Activated CD4-positive, alpha-beta T cell treated with anti-CD3 and anti-CD28 coated beads, Interleukin-2, amount 10 ng/mL, durations not matched to agents 7 days and 5 days (primary cell): ENCODE measurements at places on chromosomes 12 and 14. TPM values are rescaled to one million over a fixed set of nuclear protein-coding genes. Genes with fewer than 3 reads are reported as not detected.

GLT1D1 gene
- total RNA-seq, result not detected

ZDHHC22 gene
- not detected for total RNA-seq

CCDC175 gene
- not detected for total RNA-seq

CLEC2A gene
- not detected for total RNA-seq

TBX5 gene
- not detected for total RNA-seq

NANOG gene
- not detected for total RNA-seq

TAS2R9 gene
- not detected for total RNA-seq

LRFN5 gene
- total RNA-seq, result not detected

MAX gene
- total RNA-seq, result 158 TPM

ASB2 gene
- total RNA-seq, result 21.1 TPM

- no peaks in the 10 kb centered on the region for H3K4me1 ChIP-seq
- H3K36me3 ChIP-seq, result no peaks in the 10 kb centered on the region
- DNase-seq, result no peak
- peaks cover 32% of the 10 kb centered on the region for H3K27me3 ChIP-seq
Measured at GRCh38 chr12:54459355-54459754, 14.0 kb downstream of the GTSF1 start.

DNA sequence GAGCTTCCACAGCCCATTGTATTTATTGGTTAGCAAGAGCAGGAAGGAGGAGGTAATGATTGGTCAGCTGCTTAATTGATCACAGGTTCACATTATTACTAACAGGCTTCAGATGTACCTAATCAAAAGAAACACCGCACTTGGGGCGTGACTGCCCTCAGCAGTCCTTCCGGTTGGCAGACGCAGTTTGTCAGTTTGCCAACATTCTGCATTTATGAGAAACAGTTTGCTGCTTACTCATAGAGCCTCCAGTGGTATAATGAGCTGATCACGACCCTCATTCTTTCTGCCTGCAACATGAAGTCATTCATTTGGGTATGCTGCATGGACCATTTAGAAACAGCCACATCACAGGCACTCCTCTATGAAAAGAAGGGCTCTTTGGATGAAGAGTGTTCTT lies 42.5 kb upstream of the PPM1H start:
- H3K36me3 ChIP-seq, result no peaks in the 10 kb centered on the region
- H3K27me3 ChIP-seq, result no peaks in the 10 kb centered on the region
- DNase-seq, result no peak
- H3K27ac ChIP-seq, result no peak overlapping the region
- no peaks in the 10 kb centered on the region for H3K4me1 ChIP-seq

DNA sequence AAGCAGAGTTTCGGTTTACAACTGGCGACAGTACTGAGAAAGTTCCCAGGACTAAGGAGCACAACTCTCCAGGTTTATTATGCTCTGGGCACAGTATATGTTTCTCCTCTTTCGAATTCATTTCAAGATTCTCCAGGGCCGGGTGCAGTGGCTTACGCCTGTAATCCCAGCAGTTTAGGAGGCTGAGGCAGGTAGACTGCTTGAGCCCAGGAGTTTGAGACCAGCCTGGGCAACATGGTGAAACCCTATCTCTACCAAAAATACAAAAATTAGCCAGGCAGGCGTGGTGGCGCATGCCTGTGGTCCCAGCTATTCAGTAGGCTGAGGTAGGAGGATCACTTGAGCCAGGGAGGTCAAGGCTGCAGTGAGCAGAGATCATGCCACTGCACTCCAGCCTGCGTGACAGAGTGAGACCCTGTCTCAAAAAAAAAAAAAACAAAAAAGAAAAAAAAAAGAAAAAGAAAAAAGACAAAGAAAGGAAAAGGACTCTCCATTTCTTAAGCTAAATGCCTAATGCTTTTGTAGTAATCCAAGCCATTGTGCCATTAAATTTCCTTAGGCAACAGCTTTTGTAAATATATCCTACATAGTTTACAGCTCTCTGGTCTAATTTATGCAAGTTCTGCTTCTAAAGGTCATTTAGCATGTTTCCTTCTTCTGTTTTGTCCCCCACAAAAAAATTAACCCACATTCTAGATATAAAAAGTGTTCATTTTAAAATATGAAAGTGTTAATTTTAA lies 34.8 kb downstream of the ATL1 start:
- no peaks in the 10 kb centered on the region for H3K27me3 ChIP-seq
- H3K27ac ChIP-seq, result no peak overlapping the region
- DNase-seq, result no peak

DNA sequence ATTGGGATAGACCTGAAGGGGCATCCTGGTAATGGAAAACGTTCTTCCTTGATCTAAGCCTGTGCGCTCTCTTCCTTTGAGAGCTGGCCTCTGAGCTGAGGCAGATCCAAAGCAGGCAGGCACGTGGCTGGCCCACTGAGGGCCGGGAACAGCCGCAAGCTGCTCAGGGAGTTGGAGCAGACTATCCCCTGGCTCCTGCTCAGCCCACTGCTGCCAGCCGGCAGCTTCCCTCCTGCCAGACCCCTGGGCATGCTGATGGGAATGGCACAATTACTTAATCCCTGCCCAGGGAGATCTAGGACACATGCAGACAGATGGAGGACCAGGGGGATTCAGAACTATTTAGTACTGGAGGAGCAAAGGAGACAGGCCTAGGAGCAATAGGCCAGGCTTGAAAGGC lies 14.4 kb downstream of the NEUROD4 start:
- peaks cover 2% of the 10 kb centered on the region for H3K36me3 ChIP-seq
- H3K4me1 ChIP-seq, result peaks cover 27% of the 10 kb centered on the region
- H3K27ac ChIP-seq, result no peak overlapping the region

DNA sequence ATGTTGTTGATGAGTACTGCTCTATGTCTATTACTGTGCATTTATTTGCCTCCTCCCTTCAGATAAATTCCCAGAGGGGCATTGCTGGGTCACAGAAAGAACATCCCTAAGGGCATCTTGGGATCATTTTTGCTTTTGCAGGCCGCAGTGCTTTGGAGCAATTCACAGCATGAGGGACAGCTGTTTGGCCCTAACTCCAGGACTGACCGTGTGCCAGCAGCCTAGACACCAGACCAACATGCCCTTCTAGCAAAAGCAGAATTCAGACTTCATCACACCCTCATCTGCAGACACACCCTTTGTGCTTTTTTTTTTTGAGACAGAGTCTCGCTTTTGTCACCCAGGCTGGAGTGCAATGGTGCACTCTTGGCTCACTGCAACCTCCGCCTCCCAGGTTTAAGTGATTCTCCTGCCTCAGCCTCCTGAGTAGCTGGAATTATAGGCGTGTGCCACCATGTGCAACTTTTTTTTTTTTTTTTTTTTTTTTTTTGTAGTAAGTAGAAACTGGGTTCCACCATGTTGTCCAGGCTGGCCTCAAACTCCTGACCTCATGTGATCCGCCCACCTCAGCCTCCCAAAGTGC lies 31.0 kb downstream of the RNF34 start:
- no peaks in the 10 kb centered on the region for H3K27me3 ChIP-seq
- no peak for DNase-seq
- H3K27ac ChIP-seq, result peak overlapping the region; percentile 19
- no peak overlapping the region for H3K4me3 ChIP-seq
- peaks cover 78% of the 10 kb centered on the region for H3K36me3 ChIP-seq
- peaks cover 2% of the 10 kb centered on the region for H3K4me1 ChIP-seq

GRCh38 chr12:49138587-49138986 lies 7.4 kb upstream of the TUBA1B start:
- H3K4me3 ChIP-seq, result no peak overlapping the region
- no peaks in the 10 kb centered on the region for H3K27me3 ChIP-seq
- DNase-seq, result no peak

GRCh38 chr12:130013771-130014484 lies 110.1 kb upstream of the TMEM132D start:
- H3K4me3 ChIP-seq, result no peak overlapping the region
- H3K36me3 ChIP-seq, result no peaks in the 10 kb centered on the region
- peak; percentile 47 for DNase-seq
- H3K27ac ChIP-seq, result no peak overlapping the region
- H3K27me3 ChIP-seq, result no peaks in the 10 kb centered on the region

DNA sequence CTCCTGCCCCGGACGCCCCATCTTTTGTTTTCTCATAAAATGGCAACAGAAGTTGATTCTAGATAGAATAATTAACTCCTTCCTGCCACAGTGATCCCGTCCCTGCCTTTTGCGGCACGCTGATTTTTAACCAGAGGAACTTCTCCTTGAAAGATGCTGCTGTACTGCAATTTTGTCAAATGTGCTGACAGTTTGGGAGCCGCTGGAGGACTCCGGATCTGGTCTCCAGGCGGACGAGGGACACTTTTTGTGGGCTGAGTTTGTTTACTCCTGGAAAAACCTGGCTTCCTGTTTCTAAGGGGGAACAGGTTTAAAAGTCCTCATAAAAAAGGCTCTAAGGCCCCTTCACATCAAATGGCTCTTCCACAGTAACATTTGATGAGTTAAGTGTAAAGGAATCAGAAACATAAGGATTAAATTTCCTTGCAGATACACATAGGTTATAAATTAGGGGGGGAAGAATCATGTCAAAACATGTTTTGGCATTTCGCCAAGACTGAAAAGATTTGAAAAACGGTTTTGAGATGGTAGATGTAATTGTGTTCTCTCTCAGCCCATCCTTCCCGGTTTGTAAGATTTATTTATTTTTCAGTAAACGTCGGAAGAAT lies 15.5 kb downstream of the FZD10 start:
- no peaks in the 10 kb centered on the region for H3K4me1 ChIP-seq
- H3K4me3 ChIP-seq, result no peak overlapping the region
- no peaks in the 10 kb centered on the region for H3K36me3 ChIP-seq
- DNase-seq, result no peak
- no peak overlapping the region for H3K27ac ChIP-seq

- no peaks in the 10 kb centered on the region for H3K36me3 ChIP-seq
- H3K27me3 ChIP-seq, result peaks cover 5% of the 10 kb centered on the region
- DNase-seq, result no peak
- no peak overlapping the region for H3K4me3 ChIP-seq
- no peaks in the 10 kb centered on the region for H3K4me1 ChIP-seq
Measured at GRCh38 chr12:59079002-59079401, 158.7 kb upstream of the LRIG3 start.

DNA sequence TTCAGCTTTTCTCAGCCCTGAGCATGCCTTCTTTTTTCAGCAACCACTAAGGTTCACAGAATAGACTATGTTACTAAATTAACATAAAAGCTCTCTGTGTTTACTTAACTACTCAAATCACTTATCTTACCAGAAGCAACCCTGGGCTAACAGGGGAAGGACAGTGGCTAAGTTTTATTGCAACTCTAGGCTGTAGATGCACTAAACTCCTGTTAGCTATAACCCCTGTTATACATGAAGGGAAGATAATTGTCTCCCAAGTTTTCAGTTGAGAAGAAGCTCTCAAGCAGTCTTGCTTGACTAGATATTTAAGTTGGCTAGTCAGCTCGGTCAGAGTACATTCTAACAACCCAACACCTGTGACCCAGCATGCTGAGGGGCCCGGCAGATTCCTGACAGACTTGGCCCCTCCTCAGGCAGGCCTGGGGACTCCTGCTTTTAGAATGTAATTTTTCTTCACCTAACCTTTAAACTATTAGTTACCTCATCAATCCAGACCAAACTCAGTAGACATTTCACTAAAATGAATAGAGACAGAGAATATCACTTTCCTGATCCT lies 464.5 kb downstream of the EGLN3 start:
- no peak overlapping the region for H3K27ac ChIP-seq
- peaks cover 15% of the 10 kb centered on the region for H3K27me3 ChIP-seq
- H3K4me3 ChIP-seq, result no peak overlapping the region
- DNase-seq, result no peak
- H3K36me3 ChIP-seq, result no peaks in the 10 kb centered on the region

DNA sequence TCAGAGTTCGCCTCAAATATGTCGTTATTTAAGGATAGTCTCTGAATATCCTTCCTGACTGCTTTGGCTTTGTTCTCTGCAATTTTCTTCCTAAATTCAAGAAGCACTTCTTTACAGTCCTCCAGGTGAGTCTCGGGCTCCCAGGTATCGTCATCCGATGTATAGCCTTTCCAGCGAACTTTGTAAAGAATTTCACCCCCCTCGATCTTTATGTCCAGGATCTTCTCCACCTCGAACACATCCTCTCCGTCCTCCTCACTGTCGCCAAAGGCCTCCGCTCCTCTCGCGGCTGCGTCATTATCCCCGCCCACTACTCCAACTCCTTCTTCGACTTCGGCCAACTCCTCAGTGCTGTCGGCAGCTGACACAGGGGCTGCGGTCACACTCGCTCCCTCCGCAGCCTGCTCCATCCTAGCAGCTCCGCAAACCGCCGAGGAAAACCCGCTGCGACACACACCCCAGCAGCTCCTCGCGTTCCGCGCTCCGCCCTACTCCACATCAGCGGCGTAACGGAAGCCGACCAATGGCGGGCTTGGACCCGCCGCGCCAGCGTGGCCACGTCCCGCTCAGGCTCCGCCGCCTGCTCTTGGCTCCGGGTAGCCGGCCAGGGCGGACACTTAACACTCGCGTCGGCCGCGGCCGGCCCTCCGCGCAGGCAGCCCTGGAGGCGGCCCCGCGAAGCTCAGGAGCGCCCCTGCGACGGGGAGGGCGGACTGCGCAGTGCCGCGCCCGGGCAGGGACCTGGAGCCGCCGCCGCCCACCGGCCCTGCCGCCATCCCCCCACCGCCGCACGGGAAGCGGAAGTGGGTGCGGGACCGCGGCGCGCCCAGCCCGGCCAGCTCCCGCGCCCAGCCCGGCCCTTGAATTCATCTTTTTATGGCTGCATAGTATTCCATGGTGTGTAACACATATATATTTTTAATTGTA lies 4.1 kb downstream of the CD163L1 start:
- H3K36me3 ChIP-seq, result no peaks in the 10 kb centered on the region
- peak; percentile 21 for DNase-seq
- no peak overlapping the region for H3K27ac ChIP-seq
- H3K27me3 ChIP-seq, result peaks cover 50% of the 10 kb centered on the region

- no peak overlapping the region for H3K27ac ChIP-seq
- no peak overlapping the region for H3K4me3 ChIP-seq
- H3K36me3 ChIP-seq, result no peaks in the 10 kb centered on the region
- H3K27me3 ChIP-seq, result peaks cover 29% of the 10 kb centered on the region
- DNase-seq, result no peak
Measured at GRCh38 chr12:31119192-31119802, 45.6 kb downstream of the DDX11 start.

DNA sequence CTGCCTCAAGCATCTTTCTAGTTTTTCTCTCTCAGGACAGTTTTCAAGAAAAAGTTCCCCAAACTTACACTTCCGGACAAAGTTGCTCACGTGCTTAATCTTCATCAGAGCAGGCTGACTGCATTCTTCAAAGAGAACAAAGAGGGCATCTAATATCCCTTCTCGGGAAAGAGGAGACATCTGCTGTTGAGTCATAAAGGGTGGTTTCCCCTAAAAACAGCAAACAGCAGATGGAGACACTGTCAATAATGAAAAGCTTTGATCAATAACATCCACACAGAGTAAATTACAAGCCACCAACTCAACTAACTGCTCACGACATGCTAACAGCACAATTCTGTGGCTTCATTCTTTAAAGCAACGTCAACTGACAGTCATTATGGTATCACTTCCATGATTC lies 8.1 kb downstream of the CIT start:
- H3K4me3 ChIP-seq, result no peak overlapping the region
- DNase-seq, result no peak
- no peaks in the 10 kb centered on the region for H3K27me3 ChIP-seq
- H3K4me1 ChIP-seq, result peaks cover 5% of the 10 kb centered on the region
- no peak overlapping the region for H3K27ac ChIP-seq

DNA sequence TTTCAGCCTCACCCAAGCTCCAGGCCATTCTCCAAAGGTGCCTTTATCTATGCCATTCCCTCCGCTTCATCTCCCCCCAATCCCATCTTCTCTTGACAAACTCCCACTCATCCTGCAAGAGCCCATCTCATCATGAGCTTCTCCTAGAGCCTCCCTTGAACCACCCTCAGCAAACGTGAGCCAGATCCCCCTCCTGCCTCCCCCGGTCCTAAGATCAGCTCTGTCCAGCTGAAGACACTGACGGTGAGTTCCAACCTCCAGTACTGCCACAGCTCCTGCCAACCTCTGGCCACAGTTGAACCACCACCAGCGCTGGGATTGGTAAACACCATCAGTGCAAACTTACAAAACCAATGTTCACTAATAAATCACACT lies 124.6 kb downstream of the BCL11B start:
- H3K36me3 ChIP-seq, result no peaks in the 10 kb centered on the region
- no peak overlapping the region for H3K27ac ChIP-seq
- H3K27me3 ChIP-seq, result peaks cover 3% of the 10 kb centered on the region
- H3K4me1 ChIP-seq, result no peaks in the 10 kb centered on the region
